Activated T-helper 1 cell treated with anti-CD3 and anti-CD28 coated beads, Interleukin-12 subunit alpha, Interleukin-12 subunit beta, Interleukin-2, Interleukin-4 antibody, amounts not matched to agents 30 ng/mL and 10 ng/mL and 1 ng/mL, durations not matched to agents 14 hours and 24 hours and 36 hours (primary cell): ENCODE measurements at places on chromosomes 16 and 17. TPM values are rescaled to one million over a fixed set of nuclear protein-coding genes. Genes with fewer than 3 reads are reported as not detected.

DNA sequence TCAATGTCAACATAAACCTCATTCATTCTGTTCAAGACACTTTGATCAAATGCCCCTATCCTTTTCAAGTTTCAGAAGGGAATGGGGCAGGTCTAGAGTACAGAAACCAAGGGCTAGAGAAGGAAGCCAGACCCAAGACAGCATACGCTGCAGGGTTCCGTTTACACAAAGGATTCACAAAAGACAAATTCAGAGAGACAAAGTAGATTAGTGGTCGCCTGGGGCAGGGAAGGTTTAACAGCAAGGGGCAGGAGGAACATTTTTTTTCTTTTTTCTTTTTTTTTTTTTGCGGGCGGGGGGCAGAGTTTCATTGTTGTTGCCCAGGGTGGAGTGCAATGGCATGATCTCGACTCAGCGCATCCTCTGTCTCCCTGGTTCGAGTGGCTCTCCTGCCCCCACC lies 19.9 kb upstream of the TRAP1 start:
- no peak for DNase-seq

- no peak for DNase-seq
Measured at GRCh38 chr17:40525294-40525693, 23.9 kb upstream of the TNS4 start.

GRCh38 chr17:74592087-74592990 lies at the start of gene CD300LD:
Gene CD300LD, minus strand, starts transcription at chr17:74592283. Its CDS starts 81 bp downstream, at chr17:74592202.
- DNase-seq, result no peak

GRCh38 chr17:2107506-2107905 lies 52.6 kb downstream of the HIC1 start:
- no peak for DNase-seq

DNA sequence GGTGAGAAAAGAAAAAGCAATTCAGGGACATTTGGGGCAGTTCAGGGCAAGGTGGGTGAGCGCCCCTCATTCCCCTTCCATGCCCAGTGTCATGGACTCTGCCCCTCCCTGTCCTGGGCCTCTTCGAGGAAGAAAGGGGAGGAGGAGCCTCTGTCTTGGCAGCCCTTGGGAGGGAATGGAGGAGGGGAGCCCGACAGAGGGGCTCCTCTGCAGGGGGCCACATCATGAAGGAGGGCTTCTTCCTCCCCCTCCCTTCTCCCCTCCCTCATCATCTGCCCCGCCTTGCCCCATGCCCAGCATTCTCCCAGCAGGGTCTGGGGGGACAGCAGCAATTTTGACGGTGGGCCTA lies 33.2 kb upstream of the TAC4 start:
- DNase-seq, result no peak

DNA sequence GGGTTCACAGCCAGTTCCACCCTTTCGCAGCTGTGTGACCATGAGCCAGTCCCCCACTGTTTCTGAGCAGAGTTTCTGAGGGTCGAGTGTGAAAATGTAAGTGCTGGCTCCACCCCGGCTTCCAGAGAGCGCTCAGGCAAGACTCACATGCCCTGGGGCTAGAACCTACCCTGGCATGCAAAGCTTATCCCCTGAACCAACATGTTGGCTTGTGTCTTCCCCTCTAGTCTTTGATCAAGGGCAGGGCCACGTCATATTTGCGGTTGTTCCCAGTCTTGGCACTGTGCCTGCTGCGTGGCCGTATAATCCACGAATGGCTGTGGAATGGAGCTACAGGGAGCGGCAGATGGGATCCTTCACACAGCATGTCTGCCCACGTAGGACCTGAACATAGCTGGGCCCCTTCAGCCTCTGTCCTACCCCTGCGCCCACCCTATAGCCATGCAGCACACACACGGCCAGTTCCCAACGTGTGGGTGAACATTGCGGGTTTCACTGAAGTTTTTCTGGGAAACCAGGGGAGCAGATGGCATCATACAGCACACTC lies 84.8 kb downstream of the MRM1 start:
- DNase-seq, result no peak

DNA sequence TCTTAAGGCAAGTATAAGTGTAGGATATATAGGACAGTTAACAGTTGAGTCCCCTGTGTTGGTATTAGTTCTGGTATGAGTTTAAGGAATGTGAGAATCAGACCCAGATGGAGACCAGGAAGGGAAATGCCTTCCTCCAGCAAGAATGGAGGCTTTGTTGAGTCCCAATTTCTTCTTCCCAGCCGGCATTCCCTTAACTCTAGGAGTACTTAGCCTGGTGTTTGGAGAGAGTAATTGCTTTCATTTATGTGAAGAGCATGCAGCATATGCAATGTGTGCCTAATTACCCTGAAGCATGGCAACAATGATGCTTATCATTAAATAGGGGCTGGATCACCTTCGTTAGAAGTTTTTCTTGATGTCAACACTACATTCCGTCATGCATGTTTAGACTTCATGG lies 225.9 kb upstream of the XYLT1 start:
- DNase-seq, result no peak

The NHLRC4 gene
- total RNA-seq, result 1.0 and 1.2 TPM in 2 replicates

The VTN gene
- 0.31 and 0.34 TPM in 2 replicates for total RNA-seq

The OR1A2 gene
- not detected in 2 replicates for total RNA-seq

The CDH16 gene
- total RNA-seq, result not detected in 2 replicates

The KCNG4 gene
- total RNA-seq, result not detected in 2 replicates
